ENCODE measurements at places on chromosomes 6 and 20.

- DNase-seq = no peak
Observed at GRCh38 chr20:689348-689747, 13.7 kb upstream of the SCRT2 start.

- DNase-seq = no peak
Observed at GRCh38 chr6:90707246-90707645, 120.4 kb upstream of the MAP3K7 start.

- no peak for DNase-seq
Observed at GRCh38 chr6:138824482-138825144, 28.7 kb downstream of the ECT2L start.

DNA sequence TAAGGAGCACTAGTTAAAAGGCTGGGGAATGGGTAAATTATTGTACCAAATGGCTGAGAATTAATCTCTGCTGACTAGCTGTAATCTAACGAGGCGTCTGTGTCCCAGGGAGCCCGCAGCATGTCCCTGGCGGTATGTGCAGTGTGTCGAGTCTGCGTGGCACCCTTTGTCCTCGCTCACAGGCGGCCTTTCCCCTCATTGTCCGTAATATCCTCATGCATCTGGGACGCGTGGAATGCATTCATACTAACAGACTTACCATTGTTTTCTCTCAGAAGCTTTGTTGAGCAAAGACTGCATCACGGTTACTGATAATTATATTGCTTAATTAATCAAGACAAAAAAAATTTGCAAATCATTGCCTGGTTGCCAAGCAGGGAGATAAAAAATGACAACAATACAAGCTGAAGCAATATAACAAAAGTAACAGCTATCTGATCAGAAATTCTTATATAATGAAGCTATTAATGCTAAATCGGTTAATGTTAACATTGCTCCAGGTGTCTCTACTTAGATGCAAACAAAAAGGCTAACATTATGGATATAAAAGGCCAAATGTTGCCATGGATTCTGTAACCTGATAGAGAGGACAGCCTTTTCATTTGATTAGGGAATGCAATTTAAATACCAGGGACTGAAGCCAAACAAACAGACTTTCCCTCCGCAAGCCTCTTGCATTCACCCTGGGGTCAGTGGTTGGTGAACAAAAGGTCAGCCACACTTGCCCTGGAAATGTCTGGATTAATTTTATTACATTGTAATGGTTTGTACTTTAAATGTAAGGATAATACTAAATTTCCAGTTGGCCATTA lies 124.8 kb downstream of the INSM1 start:
- DNase-seq = no peak

DNA sequence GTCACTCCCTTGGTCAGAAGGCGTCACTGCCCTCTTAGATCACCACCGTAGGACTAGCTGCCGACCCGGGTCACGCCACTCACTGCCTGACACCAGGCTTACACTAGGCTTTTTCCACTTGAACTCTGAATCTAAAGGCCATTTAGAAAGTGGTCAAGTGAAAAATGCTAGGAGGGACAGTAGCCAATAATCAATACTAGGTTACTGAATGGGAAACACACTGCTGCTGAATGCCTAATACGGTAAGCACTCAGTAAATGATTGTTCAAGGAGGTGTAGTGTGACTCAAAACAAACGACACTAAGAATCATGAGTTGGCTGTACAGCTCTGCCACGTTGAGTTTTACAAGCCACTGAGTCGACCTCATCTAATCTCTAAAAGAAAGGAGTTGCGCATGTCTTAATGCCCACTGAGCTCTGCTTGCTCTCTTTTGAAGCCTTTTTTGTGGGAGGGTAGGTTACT lies 760 bp upstream of the IBTK start:
- DNase-seq = no peak

GRCh38 chr6:142187209-142187608 lies 40.1 kb downstream of the VTA1 start:
- no peak for DNase-seq

- DNase-seq = no peak
Observed at GRCh38 chr6:17352302-17352701, 41.1 kb upstream of the CAP2 start.

- no peak for DNase-seq
Observed at GRCh38 chr6:170296746-170297575, 6.1 kb upstream of the DLL1 start.

Data from heart left ventricle (tissue), 16 donors.